Activated naive CD4-positive, alpha-beta T cell treated with anti-CD3 and anti-CD28 coated beads, Interleukin-2, amount 50 U/mL, for 72 hours (primary cell): ENCODE measurements at places on chromosomes 6 and 20.
A peak's percentile ranks its signal among the peaks of the same experiment; 100 is the strongest.

GRCh38 chr6:142943711-142944123, 1.3 kb downstream of the HIVEP2 start:
- peak; percentile 44 for DNase-seq

GRCh38 chr6:142265476-142265875, 36.3 kb upstream of the ADGRG6 start:
- no peak for DNase-seq

- DNase-seq: peak; percentile 76
Observed at GRCh38 chr6:27126815-27127537, 120.5 kb upstream of the PRSS16 start.

DNA sequence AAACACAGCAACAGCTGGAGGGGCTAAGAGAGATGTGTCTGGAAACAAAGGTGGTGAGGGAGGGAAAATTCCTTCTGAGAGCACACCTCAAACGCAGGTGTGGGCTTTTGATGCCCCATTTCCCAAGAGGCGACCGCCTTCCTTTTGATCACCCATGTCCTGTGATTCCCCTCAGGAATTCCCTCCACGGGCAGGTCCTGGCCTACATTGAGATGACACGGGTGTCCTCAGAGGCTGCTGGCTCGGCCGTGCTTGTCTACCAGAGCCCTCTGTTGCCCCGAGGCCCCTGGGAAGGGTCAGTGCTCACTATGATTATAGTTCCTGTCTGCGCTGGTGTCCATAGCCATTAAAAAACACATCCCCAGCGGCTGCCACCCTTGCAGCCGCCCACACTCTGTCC, 242.6 kb downstream of the TFAP2C start:
- DNase-seq: no peak

- no peak for DNase-seq
Observed at GRCh38 chr6:144590532-144590931, 305.4 kb downstream of the UTRN start.

DNA sequence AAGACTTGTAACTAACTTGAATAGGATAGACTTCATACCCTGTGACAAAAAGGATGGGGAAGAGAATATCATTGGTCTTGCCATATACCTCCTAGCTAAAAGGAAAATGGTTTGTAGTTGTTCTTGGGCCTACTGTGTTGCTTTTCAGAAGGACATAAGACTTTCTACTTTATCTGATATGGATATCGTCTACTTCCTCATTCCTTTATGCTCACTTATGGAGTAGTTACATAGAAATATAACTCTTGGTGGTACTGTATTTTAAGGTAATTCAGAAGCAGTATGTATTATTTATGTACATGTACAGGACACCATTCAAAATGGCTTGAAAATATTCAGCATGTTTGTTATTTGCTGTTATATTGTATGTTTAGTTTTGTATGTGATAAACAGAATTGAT, 8.0 kb downstream of the FAM217B start:
- DNase-seq: no peak

- DNase-seq: no peak
Observed at GRCh38 chr6:32837651-32838113, 857 bp downstream of the TAP2 start.

- DNase-seq: no peak
Observed at GRCh38 chr20:57451795-57452661, 60.8 kb downstream of the RBM38 start.

- DNase-seq: no peak
Observed at GRCh38 chr6:100946021-100946540, 65.0 kb upstream of the ASCC3 start.

DNA sequence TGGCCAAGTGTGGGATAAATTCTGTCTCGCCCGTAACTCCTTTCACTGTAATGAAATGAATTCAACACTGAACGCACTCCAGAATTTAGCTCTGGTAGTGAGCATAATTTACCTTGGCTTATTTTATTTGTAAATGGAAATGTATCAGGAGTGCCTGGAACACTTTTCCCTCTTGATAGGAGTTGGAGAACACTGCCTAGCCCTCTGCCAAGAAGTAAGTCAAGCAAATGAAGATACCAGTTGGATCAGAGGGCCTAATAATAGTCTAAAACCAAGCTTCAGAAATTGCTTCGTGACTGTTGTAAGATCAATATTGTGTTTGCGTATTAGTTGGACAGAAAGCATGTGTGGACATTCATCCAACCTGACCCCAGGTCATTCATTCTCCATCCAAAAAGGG, 64.6 kb upstream of the TPD52L1 start:
- DNase-seq: no peak

- DNase-seq: no peak
Observed at GRCh38 chr20:38725148-38725901, 1.0 kb downstream of the SLC32A1 start.
